ENCODE measurements at places on chromosomes 2 and 18.
A peak's percentile ranks its signal among the peaks of the same experiment; 100 is the strongest.

DNA sequence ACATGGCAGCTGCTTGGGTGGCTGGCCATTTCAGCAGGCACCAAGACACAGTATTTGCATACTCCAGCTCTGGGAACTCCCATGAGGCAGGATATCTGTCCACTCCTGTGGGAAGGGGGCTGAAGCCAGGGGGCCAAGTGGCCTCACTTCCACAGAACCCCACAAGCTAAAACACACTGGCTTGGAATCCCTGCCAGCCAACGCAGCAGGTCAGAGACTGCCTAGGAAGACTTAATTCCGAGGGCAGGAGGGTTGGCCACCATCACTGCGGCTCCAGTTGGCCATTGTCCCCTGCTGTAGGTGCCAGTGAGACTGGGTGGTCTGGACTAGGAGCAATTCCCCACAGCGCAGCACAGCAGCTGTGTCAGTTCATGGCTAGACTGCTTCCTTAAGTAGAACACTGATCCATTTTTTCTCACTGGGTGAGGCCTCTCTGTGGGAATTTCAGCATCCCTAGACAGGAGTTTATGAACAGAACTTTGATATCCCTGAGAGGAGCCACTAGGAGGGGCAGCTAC, 52.0 kb downstream of the SPAG16 start:
- no peak for DNase-seq

DNA sequence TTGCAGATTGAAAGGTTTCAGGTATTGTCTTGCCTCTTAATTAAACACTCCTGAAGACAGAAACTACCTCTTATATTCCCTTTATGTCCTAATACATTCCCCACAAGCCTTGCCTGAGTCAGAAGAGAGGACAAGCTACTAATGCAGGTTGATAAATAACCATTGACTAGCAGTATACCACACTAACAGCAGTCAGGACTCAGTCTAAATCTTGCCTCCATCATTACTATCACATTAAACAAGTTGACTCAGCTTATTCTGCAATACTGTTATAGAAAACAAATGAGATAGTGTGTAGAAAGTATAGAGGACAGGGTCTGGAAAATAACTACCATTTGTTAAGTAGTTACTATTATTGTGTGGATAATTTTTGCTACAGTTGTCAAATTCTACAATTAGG, 63.8 kb downstream of the TTC21B start:
- DNase-seq = no peak

GRCh38 chr2:220127876-220128275, 500.4 kb downstream of the SLC4A3 start:
- DNase-seq = no peak

DNA sequence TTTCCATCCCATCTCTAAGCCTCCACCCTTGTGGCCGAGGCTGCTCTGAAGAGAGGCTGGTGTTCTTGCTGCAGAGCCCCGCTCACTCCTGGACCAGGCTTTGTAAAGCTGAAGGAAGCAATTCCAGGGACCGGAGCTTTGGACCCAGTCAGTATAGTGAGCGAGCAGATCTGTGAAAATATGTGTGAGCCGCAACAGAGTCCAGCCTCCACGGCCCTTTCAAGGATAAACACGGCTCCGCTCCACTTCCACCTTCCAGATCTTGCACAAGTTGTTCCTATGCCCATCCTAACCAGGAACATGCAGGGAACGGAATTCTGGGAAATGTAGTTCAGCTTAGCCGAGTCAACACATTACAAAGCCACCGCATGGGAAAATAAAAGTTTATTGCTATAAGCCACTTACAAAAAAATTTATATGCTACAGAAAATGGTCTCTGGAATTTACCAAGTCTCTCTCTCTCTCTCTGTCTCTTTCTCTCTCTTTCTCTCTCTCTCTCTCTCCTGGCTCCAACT, 151.7 kb upstream of the ZNF521 start:
- DNase-seq = peak; percentile 44

DNA sequence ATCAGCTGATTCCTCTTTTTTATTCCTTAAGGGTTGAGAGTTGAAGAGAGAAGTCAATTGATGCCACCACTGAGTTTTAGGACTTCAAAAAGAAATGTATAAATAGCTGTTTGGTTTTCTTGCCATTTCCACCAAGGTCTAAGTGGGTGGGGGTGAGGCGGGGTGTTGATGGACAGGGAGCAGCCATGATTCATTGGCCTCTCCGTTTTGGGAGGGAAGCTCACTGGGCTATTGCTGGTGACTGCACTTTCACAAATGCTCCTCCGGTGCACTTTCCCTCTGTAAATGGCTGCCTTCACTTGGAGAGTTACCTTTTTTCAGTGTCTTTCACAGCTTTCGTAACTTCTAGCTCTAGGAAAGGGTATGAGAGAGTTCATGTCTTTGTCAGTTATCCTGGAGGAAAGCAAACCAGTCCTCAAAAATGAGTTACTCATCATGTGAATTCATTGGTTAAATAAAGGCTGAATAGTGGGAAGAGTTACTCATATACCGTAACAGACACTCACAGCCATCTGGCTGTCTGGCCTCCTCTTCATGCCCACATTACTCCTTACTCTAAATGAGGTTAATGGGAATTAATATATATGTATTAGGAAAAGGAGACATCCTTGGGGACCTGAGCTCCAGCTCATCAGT, 17.4 kb upstream of the CTAGE1 start:
- DNase-seq = no peak

GRCh38 chr18:23260926-23261590, 125.8 kb downstream of the CABLES1 start:
- no peak for DNase-seq

GRCh38 chr2:13260402-13260801, 543.7 kb downstream of the TRIB2 start:
- no peak for DNase-seq

- DNase-seq = no peak
These were observed 207.5 kb upstream of the FOSL2 start for GRCh38 chr2:28185153-28185552.

GRCh38 chr2:135974036-135974435, 11.4 kb downstream of the DARS1 start:
- no peak for DNase-seq

GRCh38 chr2:56416500-56417176, 232.8 kb downstream of the CCDC85A start:
- no peak for DNase-seq

DNA sequence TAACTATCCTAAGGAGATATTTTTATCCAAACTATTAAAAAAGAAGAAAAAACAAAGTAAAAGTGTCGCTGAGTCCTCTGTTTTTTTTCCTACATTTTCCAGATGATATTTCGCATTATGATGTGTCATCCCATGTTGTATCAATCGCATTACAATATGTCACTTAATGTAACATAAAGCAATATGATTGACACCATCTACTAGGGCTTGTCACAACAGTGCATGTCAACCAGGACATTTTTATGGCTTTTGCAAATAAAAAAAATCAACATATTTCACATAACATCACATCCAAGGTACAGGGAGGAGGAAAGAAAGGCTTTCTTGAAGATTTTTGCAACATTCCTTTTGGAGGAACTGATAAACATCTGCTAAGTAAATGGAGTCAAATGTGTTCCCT, 308.9 kb downstream of the ETAA1 start:
- no peak for DNase-seq
